ENCODE measurements at places on chromosomes 12 and 14.
A peak's percentile ranks its signal among the peaks of the same experiment; 100 is the strongest.

GRCh38 chr14:96461950-96462798 is 40.0 kb upstream of the PAPOLA start:
- DNase-seq: no peak

GRCh38 chr14:22598099-22598895 is at the start of gene ABHD4:
Gene ABHD4 (plus strand): TSS chr14:22598300. CDS start chr14:22598307, 7 bp downstream.
- DNase-seq: peak; percentile 22

DNA sequence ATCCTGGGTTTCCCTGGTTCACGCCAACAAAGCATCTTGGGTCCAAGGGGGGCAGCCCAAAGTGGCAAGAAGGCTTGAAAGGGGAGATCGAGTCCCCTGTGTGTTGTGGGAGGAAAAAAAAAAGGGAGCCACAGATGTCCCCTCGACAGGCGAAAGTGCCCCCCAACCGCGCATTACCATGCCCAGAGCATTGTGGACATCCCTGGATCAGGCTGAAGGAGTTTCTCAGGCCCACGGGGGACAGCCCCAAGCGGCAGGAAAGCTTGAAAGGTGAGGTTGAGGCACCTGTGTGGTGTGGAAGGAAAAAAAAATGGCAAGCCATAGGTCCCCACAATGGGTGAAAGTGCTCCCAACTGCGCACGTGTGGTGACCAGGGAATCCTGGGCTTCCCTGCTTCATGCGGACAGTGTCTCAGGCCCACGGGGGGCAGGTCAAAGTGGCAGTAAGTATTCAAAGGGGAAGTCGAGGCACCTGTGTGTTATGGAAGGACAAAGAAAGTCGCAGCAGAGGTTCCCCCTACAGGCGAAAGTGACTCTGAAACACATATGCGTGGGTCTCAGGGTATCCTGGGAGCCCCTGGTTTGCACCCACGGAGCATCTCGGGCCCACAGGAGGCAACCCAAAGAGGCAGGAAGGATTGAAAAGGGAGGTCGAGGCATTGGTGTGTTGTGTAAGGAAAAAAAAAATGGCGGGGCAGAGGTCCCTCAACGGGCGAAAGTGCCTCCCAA is 580.1 kb downstream of the ALG10 start:
- DNase-seq: no peak

- no peak for DNase-seq
Observed at GRCh38 chr12:19757317-19757877, 318.1 kb downstream of the AEBP2 start.

- DNase-seq: no peak
Observed at GRCh38 chr14:23430723-23431085, 4.8 kb downstream of the MYH7 start.

All from activated T-cell treated with anti-CD3 and anti-CD28 coated beads for 4 hours (primary cell).